T1000 (cell line): ENCODE measurements at places on chromosomes 12 and 14.
A peak's percentile ranks its signal among the peaks of the same experiment; 100 is the strongest.

- DNase-seq = no peak
Measured at GRCh38 chr12:132955094-132956010, 754 bp downstream of the ZNF605 start.

GRCh38 chr12:6067152-6067916, 57.1 kb downstream of the VWF start:
- no peak for DNase-seq

DNA sequence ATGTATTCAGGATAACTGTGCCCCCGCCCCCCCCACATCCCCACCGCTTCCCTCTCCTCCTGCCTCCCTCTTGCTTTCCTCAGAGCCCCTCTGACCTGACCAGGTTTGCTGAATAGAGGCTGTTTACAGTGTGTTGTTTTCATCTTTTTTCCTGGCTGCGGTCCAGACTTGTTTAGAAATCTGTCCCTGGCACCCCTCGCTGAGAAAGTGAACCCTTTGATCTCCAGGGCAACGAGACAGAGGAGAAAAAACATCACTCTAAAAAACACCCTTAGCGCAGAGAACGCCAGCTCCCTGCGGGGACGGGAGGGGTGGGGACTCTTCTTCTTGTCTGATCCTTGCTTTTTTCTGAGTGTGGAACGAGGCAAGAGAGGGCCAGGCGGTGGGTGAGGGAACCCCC, 22.5 kb downstream of the SDS start:
- DNase-seq = no peak

DNA sequence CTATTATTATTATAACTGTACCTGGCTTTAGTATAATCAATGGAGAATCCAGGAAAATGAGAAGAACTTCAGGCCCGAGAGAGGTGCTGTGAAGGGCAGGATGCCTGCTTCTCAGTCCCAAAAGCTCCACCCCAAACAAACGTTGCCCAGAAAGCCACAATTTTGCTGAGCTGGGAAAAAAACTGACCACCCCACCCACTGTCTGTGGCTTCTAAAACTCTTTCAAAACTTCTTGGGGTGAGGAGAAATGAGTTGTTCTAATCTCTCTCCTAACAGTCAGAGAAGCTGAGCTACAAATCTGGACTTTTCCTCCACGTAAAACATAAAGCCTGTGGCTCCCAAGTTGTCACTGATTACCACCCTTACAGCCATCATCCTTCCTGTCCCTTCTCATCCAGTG, 13.4 kb downstream of the VDR start:
- no peak for DNase-seq

DNA sequence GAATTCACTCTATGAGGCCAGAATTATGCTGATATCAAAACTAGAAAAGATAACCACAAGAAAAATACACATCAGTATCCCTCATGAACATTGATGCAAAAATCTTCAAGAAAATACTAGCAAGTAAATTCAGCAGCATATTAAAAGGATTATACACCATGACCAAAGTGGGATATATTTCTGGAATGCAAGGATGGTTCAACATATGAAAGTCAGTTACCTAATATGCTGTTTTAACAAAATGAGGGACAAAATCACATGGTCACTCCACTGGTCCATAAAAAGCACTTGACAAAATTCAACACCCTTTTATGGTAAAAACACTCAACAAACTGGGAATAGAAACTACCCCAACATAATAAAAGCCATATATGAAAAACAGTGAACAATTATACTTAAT, 40.3 kb downstream of the TECPR2 start:
- no peak for DNase-seq

DNA sequence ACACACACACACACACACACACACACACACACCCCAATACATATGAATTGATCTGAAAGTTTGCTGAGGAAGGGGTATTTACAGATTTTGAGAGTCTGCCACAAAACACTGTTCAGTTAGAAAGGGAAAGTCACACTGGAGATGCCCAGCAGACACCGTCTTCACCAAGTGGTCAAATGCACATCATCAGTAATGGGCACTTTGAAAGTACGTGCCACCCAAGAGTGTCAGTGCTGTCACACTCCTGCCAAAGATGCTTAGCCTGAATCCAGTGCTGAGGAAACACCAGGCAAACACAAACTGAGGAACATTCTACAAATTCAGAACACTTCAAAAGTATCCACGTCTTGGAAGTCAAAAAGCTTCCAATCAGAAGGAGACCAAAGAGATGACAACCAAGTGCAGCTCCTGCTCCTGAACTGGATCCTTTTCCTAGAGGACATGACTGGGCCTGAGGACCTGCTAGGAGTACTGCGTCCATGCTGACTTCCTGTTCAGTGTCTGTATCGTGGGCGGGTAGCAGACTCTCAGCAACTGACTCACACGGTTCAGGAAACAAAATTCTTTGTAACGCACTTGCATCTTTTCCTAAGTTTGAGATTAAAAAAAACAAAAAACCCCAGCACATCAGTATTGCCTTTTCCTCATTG, 18.6 kb downstream of the PSMC1 start:
- no peak for DNase-seq

DNA sequence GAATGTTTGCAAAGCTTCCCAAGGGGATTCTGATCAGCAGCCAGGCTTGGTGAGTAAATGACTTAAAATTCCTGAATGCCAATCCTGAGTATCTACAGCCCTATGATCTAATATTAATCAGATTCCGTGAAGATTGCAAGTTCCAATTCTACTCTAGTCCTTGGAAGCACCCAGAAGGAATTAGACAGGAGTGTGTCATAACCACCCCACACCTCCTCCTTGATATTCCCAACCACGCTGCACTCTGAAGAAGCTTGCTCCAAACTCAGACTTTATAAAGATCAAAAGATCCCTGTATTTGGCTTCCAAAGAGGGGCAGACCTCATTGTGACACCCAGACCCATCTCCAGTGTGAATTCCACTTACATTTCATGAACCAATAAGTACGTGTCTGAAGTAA, 306.0 kb downstream of the BCL11B start:
- no peak for DNase-seq

DNA sequence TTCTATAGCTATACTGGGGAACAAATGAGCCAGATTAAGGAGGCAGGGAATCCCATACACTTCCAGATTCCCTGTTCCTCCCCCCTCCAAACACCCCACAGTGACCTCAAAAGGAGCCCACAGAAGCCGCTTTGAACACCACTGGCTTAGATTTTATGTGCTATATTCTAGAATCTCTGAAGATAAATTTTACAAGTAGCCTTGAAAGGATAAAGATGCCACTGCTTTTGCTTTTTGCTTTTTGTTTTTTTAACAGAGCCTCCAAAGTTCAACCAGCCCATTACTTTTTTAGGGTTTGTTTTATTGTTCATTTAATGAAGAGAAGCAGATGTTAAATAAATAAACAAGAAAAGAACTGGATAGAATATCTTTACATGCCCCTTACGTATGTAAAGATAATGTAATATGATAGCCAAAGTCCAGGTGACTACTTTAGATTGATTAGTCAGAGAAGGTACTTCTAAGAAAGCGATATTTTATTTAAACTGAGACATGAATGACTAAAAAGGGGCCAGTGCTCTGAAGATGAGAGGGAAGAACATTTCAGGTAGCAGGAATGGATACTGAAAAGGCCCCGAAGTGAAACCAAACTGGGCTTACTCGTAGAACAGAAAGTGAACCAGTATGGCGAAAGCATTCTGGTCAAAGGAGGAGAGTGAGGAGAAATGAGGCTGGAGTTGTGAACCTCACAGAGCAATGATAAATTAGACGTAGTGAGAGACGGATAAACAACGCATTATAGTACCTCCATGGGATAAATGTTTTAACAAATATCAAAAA, 44.6 kb downstream of the DUSP6 start:
- DNase-seq = no peak

DNA sequence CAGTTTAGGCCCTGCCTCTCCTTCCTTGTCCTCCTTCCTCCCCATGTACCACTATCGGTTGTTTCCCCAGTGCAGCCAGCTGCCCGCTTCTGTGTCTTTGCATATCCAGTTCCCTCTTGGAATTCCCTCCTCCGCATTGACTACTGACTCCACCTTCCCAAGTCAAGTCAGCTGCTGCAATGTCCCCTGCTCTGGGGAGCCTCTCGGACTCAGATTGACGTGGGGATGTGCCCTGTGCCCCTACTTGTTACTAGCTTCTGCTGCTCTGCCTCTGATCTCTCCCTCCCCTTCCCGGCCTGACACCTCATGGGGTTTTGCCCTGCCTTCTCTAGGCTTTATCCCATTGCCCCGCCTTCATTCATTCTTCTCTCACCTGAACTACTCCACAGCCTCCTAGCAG, 2.1 kb upstream of the CD9 start:
- DNase-seq = no peak

DNA sequence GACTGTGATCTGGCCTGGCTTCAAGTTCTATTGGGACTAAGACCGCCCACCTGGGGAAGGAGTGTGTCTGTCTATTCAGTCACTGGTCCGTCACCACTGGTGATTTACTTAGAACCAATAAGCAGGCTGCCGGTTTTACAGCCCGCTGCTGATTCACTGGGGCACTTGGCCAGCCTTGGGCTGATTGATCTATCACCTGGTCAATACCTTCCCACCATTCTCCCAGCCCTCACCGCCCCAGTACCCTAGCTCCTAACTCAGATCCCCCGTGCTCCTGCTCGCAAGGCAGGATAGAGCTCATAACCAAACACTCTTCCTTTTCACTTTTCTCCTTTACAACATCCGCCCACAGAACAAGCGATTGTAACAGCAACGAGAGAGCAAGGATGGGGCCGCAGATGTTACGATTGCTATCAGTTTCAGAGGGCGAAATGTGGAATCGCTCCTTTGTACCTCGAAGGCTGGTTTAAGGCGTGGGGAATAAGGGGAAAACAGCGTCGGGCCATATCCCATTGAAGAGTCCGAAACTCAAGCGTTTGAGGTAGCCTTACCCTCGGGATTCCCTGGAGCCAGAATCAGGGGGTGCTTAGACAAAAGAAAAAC, 672 bp downstream of the RDH11 start:
- peak; percentile 65 for DNase-seq

DNA sequence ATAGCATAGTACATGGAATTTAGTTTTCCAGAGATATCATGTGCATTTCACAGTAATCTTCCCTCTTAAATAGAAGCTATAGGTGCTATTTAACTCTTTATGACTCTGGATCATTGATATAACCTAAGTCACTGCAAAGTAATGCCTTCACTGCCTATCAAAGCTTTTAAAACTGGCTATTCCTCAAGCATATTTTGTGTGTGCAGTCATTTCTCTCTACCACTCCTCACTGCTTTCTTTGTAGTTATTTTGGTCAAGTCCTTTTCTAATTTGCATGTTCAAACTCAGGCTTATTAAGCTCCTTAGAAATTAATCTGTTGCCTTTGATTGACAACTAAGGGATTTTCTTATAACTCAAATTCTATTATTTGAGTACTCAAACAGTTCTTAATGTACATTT, 79.4 kb upstream of the PLEKHG7 start:
- DNase-seq = no peak

GRCh38 chr12:123134271-123134671, 16.6 kb downstream of the PITPNM2 start:
- DNase-seq = no peak

GRCh38 chr12:93957870-93958269, 190.5 kb upstream of the PLXNC1 start:
- no peak for DNase-seq

- DNase-seq = no peak
Measured at GRCh38 chr12:52183544-52183910, 8.3 kb downstream of the KRT80 start.

GRCh38 chr12:132500856-132501180, 10.9 kb downstream of the FBRSL1 start:
- DNase-seq = no peak

GRCh38 chr12:76916170-76916540, 37.3 kb upstream of the CSRP2 start:
- DNase-seq = no peak

DNA sequence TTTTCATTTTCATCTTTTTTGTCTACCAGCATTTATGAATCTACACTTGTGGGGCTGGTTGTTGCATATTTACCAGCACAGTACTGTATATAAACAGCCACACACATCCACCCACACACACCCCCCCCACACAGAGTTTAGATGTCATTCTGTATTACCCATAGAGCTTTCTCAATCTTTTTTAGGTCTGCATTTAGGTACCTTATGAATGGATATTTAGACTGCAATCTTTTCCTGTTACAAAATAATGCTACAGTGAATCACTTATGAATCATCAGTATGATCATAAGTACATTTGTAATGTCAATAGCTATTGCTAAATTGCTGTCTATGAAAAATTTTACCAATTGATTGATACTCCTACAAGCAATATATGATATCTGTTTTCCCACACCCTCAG, 67.3 kb upstream of the STK38L start:
- DNase-seq = no peak

DNA sequence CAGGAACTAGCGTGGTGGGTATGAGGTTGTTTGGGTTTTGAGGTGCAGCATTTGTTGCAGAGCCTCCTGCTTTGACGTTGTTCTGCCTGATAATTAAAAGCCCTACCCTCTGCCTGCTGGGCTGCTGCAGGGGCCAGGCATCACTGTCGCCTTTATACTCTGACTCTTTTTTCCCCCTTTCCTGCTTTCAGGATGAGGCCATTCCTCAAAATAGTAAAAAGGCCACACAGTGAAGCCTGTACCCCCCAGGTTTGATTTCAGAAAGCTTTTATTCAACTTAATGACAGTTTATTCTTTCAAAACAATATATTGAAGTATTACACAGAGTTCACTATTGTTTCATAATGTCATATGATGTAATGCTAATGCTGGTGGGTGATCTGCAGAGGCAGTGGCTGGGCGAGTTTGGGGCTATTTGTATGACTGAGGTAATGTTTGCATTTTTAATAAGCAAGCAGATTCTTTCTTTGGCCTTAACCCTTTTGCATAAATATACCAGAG, 9.1 kb downstream of the BORCS5 start:
- no peak for DNase-seq

DNA sequence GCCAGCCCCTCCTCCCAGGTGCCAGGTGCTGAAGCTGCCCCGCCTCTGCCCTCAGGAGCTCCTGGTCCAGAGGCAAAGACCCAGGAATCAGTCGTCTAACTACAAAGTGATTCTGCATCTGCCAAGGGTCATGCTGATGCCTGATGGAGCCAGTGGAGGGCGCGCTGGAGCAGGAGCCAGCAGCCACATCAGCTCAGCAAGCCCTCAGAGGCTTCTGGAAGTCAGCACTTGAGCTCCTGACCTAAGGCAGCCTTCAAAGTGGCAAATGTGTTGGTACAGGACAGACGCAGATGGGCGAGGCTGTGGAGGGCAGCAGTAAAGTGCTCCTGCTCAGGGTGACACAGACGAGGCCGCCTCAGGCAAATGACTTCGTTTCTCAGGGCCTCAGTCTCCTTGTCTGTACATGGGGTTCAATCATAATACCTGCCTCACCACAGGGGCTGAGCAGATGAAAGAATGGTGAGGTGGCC, 10.9 kb downstream of the C12orf43 start:
- no peak for DNase-seq

GRCh38 chr14:95231966-95232633, 74.8 kb upstream of the DICER1 start:
- no peak for DNase-seq

DNA sequence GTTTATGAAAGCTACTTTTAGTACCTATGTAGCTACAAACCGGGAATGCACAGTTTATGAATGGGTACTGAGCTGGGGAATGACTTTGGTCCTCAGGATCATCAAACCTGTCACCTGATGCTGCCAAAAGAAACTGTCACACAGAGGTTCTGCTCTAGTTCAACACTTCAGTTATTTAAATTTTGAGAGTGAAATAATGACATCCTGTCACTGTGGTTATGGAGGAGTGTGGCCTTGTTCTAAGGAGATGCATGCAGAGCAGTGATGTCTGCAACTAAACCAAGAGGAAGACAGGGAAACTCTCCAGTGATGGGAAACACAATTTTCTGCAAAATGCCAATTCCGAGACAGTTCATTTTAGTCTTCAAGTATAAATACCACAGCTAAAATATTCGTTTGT, 4.8 kb upstream of the AEBP2 start:
- no peak for DNase-seq
